Activated CD8-positive, alpha-beta memory T cell treated with anti-CD3 and anti-CD28 coated beads for 1 hour (primary cell): ENCODE measurements at places on chromosomes 3 and 15.

GRCh38 chr15:66578286-66578875 lies 12.6 kb upstream of the LCTL start:
- no peak for DNase-seq

DNA sequence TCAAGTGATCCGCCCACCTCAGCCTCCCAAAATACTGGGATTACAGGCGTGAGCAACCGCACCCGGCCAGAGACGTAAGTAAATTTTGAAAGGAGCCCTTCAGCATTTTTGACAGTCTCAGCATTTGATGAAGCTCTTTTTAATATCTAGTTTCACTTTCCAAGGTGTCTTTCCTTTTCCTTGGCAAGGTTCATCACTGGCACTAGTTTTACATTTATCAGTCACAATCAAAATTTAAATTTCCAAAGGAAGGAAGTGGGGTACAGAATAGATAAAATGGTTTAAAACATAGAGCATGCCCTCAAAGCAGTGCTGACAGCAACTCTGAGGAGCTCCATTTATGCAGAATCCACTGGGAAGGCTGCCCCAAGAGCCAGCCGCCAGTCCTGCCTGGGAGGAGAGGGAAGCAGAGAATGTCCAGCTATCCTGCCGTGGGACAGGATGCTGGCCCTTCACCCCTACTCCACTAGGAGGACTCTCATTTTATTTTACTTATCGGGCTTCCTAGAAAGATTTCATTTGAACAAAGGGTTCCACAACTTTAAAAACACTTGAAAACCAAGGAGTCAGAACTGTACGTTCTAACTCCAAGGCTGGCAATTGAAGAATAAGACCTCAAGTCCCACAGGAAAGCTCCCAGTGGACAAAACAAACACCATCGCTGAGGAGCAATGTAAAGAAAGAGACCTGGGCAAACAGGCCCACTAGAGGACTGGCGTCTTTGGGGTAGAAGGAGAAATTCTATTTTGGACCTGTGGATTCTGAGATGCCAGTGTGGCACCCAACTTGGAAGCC lies 9.9 kb downstream of the SFMBT1 start:
- no peak for DNase-seq

GRCh38 chr3:155516439-155516838 lies 223.0 kb upstream of the STRIT1 start:
- DNase-seq, result no peak

DNA sequence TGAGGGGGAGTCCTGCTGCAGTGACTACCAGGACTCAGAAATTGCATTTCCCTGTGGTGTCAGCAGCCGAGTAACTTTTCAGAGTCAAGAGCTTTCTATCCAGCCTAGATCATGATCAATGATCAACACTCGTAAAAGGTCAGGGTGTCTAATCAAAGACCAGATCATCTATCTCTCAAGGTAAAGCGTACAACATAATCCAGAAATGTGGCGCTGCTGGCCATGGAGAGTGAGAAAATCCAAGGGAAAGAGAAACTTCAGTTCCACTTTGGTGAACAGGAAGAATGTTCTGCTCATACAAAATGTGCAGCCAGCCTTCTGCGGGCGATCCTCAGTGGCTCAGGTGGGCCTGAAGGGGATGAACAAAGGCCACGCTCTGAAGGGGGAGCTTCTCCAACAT lies 1005.8 kb upstream of the NR2F2 start:
- DNase-seq, result no peak

GRCh38 chr3:6079561-6080179 lies 781.2 kb upstream of the GRM7 start:
- no peak for DNase-seq

DNA sequence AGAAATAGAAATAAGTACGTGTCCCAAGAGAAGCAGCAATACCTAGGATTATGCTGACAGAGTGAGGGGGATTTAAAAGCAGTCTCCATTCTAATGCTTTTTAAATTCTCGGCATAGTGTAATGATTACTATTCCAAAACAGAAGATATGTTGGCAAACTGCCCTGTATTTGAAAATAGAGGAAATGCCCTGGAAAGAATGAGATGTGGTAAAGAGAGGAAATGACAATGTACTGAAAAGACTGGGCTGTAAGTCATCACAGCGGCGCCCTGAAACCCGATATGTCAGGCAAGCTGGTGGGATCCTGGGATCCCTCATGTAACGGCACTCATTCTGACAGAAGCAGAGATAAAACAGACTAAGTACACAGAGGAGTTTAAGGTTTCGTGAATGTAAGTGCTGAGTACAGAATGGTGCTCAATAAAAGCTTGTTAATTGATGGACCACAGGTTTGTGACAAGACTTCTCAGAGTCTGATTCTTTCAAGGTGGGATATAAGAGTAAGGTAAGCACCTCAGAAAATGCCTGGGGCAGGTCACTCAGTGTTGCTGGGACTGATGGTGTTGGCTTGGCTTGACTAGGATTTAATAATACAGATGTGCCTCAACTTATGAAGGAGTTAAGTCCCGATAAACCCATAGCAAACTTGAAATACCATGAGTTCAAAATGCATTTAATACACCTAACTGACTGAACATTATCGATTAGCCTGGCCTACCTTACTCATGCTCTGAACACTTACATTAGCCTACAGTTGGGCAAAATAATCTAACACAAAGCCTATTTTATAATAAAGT lies 91.4 kb downstream of the NFKBIZ start:
- DNase-seq, result no peak

DNA sequence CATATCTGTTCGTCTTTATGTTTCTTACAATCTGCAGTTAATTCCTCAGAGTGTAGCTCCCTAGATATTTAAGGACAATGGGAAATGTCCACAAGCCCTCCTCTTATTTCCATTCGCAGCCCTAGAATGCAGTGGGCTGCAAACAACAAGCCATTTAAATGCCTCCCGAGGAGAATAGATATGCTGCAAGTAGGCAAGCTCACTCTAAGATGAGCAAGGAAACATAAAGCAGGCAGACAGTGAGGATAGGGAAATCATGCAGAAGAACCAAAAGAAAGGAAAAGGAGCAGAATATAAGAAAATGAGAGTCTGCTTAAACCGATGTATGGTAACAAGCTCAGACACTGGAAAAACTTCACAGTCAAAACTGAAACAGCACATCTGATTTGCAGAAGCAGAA lies 561.9 kb downstream of the GBE1 start:
- no peak for DNase-seq

DNA sequence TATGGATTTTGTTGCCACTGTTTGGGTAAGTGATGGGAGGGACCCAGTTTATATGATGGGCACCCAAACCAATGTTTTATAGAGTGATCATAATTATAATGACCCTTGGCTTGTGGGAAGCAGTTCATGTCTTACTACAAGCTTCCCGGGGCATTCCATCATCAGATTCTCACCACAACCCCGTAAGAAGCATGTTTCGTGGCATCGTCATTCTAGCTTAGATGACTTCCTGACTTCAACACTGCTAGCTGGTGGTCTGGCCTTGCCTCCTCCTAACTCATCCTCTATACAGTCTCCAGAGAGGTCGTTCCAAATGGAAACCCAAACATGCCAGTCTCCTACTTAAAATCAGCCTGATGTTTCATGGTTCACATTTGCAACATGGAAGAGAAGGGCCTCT lies 226.9 kb downstream of the ADAMTS9 start:
- no peak for DNase-seq

- DNase-seq, result no peak
Measured at GRCh38 chr15:45377609-45378148, 665 bp downstream of the GATM start.
